ENCODE measurements at places on chromosomes 4 and X. TPM values are rescaled to one million over a fixed set of nuclear protein-coding genes. Genes with fewer than 3 reads are reported as not detected.

GLOD5 gene
- not detected for polyA plus RNA-seq

TXK gene
- 0.13 TPM for polyA plus RNA-seq

FOXO4 gene
- polyA plus RNA-seq = 1.5 TPM

CLDN22 gene
- polyA plus RNA-seq = not detected

FRAS1 gene
- not detected for polyA plus RNA-seq

MYOZ2 gene
- not detected for polyA plus RNA-seq

KLHL13 gene
- polyA plus RNA-seq = 0.41 TPM

TLR10 gene
- polyA plus RNA-seq = 1.1 TPM

RIPPLY1 gene
- not detected for polyA plus RNA-seq

PHF8 gene
- polyA plus RNA-seq = 11.9 TPM

BEX1 gene
- polyA plus RNA-seq = not detected

GLA gene
- polyA plus RNA-seq = 47.1 TPM

POLN gene
- polyA plus RNA-seq = 0.08 TPM

TLR7 gene
- polyA plus RNA-seq = 23.0 TPM

MAGEB10 gene
- polyA plus RNA-seq = not detected

KLHL2 gene
- 6.9 TPM for polyA plus RNA-seq

TRO gene
- not detected for polyA plus RNA-seq

SPANXN3 gene
- polyA plus RNA-seq = not detected

UGT2A1 gene
- polyA plus RNA-seq = not detected
